Bronchial epithelial cell (primary cell): ENCODE measurements at places on chromosomes 7 and 10. TPM values are rescaled to one million over a fixed set of nuclear protein-coding genes. Genes with fewer than 3 reads are reported as not detected.

TNS3 gene
- 1.8 and 2.6 TPM in 2 replicates for total RNA-seq

STK17A gene
- 55.2 and 79.5 TPM in 2 replicates for total RNA-seq

ASB13 gene
- 14.5 TPM in 2 replicates for total RNA-seq

OR2A42 gene
- not detected in 2 replicates for total RNA-seq

TRIM50 gene
- not detected in 2 replicates for total RNA-seq

AKR1C2 gene
- total RNA-seq: 191 and 222 TPM in 2 replicates

RASSF4 gene
- total RNA-seq: 0.26 and 0.51 TPM in 2 replicates

MCM10 gene
- under 0.01 and 0.38 TPM in 2 replicates for total RNA-seq

SPDYE1 gene
- total RNA-seq: not detected in 2 replicates

C7orf33 gene
- not detected in 2 replicates for total RNA-seq

PCGF5 gene
- 29.7 and 31.2 TPM in 2 replicates for total RNA-seq

IFIT3 gene
- 0.13 and 0.26 TPM in 2 replicates for total RNA-seq

MMD2 gene
- not detected in 2 replicates for total RNA-seq

PAPOLB gene
- total RNA-seq: under 0.01 TPM in 1 of 2 replicates, not detected in the other

CALU gene
- total RNA-seq: 248 and 280 TPM in 2 replicates

STOX1 gene
- total RNA-seq: under 0.01 TPM in 1 of 2 replicates, not detected in the other

KCNH2 gene
- under 0.01 and 0.13 TPM in 2 replicates for total RNA-seq

TMEM236 gene
- total RNA-seq: under 0.01 and 0.26 TPM in 2 replicates

GPR141 gene
- 0.13 and 0.26 TPM in 2 replicates for total RNA-seq
